ENCODE measurements at places on chromosomes 1 and 21.

DNA sequence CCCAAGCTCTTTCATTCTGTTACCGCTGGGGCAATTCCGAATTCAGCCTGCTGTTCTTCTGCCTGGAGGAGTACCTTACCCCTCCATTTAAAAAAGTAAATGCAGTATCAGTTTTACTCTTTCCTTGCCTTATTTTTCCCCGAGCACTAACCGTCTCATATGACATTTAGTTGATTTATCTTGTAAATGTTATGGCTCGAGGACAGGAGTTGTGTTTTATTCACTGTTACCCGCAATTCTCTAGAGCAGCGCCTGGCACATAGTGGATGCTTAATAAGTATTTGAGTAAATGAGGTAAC lies 425 bp upstream of the TADA1 start:
- DNase-seq: no peak

- peak; percentile 18 for DNase-seq
These were observed 1.8 kb downstream of the CD160 start for GRCh38 chr1:145720878-145721671.

DNA sequence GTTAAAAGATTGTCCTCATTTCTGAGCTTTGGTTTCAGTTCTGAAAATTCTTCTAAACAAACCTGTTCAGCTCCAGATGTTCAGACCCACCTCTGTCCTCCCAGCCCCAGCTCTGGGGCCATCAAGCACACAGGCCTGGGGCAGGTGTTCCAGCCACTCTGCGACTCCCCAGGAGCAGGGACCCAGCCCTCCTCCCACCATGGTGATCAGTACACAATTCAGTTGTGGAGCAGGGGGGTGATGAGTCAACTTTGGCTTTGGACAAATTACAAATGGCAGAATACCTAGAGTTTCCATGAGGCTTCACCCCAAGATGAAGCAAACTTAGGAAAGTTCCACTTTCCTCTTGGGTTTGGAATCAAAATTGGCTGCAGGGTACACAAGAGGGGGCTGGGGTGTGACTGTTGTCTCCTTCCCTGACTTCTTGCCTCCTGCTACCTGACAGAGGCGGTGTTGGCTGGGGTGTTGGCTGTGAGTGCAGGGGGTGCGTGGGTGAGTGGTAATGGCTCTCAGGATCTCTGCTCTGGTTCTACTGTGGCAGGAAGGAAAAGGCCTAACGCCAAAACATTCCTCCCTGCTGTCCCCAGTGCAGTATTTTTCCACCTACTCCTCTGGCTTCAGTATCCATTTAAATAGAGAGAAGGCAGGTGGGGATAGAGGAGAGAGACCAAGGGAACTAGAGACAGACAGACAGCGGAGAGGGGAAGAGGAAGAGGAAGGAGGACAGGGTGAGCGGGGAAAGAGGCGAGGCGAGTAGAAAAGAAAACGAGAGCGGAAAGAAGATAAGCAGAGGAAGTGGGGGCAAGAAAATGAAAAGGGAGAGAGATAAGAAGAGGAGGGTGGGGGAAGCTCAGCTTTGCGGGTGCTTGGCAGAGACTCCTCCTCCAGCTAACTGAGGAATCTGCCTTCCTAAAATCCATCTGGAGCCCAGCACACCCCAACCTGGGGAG lies 20.6 kb upstream of the LRRN2 start:
- DNase-seq: no peak

DNA sequence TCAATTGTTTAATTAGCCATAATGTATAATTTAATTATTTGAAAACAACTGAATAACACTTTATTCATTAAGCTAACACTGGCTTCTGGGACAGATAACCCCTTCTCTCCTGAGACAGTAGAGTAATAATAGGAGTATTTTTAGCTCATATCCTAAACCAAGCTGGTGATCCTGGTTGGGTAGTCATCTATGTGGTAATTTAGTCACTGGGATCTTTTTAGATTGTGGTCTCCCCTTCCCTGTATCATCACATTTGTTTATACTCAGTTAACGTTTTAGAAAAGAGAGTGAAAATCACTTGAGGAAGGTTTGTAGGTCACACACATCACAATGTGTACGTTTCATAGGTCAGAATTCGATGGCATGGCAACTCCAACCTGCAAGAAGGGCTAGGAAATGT lies 1356.6 kb upstream of the ADGRL2 start:
- no peak for DNase-seq

DNA sequence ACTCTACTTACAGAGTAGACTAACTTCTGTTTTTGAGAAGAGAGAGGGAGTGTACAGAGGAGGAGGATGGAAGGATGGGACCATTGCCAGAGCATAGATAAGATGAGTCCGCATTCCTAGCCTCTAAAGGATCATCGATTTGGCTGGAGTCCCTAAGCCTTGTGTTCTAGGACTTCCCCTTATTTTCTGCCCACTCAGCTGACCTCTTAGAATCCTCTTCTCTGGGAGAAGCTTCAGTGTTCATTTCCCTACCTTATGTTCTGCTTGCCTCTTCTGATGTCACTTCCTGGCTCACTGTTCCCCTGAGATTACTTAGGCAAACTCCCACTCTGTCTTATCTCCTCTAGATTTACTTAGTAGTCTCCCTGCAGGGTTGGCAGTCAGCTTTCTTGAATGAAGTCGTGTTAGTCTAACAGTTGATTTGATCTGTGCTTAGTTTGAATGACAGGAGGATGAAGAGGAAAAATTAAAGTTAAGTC lies 156.7 kb downstream of the SYT2 start:
- no peak for DNase-seq

DNA sequence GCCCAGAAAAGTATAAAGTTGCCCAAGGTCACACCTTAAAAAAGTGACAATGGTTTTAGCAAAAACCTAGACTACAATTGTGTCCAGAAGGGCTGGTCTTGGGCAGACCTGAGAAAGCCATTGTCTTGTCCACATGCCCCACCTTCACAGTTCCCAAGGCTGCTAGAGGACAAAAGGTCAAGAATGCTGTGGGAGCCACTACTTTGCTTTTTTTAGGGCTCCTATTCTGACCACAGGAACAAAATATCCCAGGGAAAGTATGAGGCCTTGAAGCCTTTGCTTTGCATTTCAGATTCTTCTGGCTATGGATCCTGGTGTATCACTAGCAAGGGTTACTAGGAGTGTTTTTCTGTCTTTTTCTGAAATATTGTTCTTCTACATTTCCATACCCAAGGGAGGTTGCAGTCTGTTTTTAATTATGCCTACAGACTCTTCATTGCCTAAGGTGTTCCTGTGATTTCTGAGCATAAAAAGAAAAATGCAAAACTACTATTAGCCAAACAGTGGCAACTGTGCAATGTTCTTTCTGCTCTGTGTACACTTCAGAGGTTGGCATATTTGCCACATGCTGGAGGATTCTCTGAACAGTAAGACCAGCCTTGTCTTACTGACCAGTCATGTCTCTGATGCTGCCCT lies 10.7 kb downstream of the C1orf162 start:
- no peak for DNase-seq

DNA sequence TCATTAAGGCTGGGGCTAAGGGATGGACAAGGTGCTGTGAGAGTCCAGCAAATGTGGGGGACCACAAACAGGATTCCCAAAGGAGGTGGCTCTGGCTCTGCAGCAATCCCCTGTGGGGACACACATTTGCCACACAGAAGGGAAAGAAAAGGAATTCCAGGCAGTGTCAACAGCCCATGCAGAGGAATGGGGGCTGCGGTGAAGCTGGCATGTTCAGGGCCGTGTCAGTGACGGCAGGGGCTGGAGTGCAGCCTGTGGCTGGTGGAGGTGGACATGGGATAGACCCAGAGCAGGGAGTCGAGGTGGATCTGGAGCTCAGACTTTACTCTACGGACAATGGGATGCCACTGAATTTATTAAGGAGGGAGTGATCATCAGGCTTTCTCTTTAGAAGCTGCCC lies 183.2 kb downstream of the TRABD2B start:
- DNase-seq: no peak

DNA sequence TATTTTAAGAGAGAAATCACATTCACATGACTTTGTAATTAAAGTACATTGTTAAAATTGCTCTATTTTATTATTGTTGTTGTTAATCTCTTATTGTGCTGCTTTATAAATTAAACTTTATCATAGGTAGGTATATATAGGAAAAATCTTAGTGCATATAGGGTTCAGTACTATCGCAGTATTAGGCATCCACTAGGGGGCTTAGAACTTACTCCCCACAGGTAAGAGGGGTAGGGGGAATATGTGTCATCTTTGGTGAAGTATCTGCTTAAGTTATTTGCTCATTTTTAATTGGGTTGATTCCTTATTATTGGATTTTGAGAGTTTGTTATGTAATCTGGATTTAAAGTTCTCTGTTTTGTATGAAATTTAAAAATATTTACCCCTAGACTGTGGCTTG lies 385.2 kb downstream of the DUSP10 start:
- DNase-seq: no peak

- no peak for DNase-seq
These were observed 14.9 kb downstream of the NTPCR start for GRCh38 chr1:232965124-232965911.

DNA sequence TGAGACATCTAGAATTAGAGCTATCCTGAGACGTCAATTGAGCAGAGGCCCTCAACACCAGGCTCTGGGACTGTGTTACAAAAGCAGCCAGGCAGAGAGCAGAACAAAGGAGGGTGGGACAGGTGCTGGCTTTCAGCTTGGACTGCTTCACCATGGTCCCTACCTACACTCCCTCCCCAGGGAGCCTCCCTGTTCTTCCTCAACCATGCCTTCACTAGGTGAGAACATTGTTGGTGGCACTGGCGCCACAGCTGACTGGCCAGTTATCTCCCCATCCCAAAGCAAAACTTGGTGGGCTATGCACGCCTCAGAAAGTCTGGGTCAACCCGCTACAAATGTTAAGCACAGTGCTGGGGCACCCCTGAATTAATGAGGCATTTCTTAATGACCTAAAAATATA lies 87.8 kb downstream of the NMNAT2 start:
- DNase-seq: no peak

DNA sequence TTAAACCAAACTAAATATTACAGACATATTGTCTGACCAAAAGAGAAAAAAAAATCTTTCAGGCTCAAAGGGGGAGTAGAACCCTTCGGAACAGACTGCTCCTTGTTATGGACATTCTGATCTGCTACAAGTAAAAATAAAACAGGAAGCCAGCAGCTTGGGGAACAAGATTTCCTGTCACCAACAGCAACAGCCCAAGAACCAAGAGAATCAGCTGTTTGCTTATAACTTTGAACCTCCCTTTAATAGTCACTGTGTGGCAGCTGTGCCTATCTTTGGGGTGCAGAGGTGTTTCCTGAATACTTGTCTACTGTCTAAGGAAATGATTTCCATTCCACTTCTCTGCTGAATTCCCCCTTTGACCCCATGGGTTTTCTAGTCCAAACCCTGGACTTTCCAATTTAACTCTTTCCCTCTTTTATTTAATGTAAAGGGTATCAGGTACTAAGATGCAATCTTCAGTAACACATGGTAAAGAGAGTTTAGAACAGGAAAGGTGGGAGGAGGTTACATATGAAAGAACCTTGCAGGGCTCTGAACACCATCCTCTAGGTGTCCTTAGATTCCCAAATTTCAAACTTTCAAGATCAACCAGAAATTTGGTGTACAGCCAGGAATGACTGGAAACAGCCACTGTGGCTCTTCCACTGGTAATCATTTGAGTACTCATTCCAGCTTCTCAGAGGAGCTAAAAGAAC lies 38.6 kb downstream of the GPR3 start:
- DNase-seq: no peak

DNA sequence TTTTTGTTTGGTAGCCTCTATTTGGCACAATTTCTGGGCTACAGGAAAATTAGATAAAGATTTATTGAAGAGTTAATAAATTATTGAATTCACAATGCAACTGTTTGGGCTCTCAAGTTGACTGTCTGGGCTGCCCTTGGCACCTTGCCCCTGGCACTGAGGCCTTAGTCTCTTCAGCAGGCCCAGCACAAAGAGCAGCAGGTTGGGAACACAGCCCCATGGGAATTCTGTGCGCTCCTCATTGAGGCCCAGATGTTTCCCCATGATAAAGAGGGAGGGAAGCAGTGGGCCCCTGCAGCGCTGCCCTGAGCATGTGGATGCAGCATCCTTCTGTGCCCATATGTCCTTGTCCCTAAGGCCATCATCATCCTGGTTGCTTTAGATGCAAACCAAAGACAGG lies 2.9 kb downstream of the CRNN start:
- DNase-seq: no peak

GRCh38 chr1:1019122-1019999 lies 559 bp upstream of the AGRN start:
- peak; percentile 69 for DNase-seq

GRCh38 chr1:26932531-26932930 lies 11.0 kb downstream of the NUDC start:
- DNase-seq: no peak

GRCh38 chr21:26470351-26471098 lies 102.6 kb downstream of the CYYR1 start:
- no peak for DNase-seq

GRCh38 chr1:117275055-117275454 lies 64.3 kb upstream of the VTCN1 start:
- DNase-seq: no peak

- DNase-seq: no peak
These were observed 43.6 kb upstream of the BMP8B start for GRCh38 chr1:39832294-39832693.

DNA sequence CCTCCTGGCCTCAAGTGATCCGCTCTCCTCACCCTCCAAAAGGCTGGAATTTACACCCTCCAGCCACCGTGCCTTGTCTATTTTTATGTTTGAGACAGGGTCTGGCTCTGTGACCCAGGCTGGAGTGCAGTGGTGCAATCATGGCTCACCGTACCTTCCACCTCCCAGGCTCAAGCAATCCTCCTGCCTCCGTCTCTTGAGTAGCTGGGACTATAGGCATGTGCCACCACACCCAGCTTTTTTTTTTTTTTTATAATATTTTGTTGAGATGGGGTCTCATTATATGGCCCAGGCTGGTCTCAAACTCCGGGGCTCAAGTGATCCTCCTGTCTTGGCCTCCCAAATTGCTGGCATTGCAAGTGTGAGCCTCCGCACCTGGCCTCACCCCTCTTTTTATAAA lies 38.8 kb downstream of the TRPM2 start:
- no peak for DNase-seq

DNA sequence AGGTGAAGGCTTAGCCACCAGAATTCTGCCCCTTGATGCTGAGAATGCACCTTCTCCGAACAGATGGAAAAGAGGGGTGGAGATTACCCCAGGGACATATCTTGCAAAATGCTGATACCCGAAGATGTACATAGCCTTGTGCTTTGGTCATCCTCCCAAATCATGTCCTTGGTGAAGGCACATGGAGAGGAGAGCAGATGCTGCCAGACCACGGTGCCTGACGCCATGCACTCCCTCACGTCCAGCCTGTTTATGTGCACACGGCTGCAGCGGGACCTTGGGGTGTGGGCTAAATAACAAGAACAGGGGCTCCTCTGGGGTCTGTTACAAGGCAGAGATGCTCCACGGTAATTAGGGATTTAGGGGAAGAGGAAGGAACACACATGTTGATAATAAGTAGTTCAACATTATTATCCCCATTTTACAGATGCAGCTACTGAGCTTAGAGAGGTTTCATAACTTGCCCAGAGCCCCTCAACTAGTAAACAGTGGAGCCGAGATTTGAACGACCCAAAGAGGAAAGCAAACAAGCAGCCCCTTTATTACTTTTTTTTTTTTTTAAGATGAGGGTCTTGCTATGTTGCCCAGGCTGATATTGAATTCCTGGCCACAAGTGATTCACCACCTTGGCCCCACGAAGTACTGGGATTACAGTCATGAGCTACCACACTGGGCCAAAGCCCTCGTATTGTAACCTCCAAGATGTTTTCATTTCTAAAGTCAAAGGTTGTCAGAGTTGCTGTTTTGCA lies 12.9 kb downstream of the EPHX1 start:
- no peak for DNase-seq

All from amniotic stem cell (primary cell).